ENCODE measurements at places on chromosomes 13 and 19.

DNA sequence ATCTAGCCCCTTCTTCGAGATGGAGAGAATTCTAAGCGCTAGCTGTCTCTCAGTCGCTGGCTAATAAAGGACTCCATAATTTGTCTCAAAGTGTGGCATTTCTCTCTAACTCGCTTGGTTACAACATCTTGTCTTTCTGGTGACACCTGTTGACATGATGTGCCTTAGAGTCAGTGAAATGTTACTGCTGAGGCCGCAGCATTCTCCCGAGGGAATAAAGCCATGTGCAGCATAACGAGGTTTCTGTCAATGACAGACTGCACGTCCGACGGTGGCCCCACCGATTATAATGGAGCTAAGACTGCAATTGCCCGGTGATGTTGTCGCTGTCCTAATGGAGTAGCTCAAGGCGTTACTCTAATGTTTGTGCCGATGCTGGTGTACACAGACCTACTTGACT is 20.3 kb upstream of the GPR32 start:
- no peak for DNase-seq

DNA sequence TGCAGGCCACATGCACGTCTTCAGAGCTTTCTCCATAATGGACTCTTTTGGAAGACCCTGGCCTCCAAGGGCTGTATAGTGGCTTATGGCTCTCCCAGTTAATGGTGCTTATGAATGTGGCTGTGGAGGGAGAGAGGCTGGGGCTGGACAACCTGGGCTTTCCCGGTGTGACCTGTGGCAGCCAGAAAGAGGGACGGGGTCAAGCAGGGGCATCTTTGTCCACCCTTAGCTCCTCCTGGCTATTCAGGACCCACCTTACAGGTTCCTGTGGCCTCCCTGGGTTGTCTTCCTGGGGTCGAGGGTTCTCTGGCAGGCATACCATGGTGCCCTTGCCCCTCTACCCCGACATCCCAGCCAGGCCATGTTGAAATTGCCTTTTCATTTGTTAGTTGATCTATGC is 75.6 kb downstream of the SIPA1L3 start:
- DNase-seq: no peak

GRCh38 chr13:114101358-114102130 is 30.9 kb downstream of the RASA3 start:
- DNase-seq: no peak

- DNase-seq: no peak
Measured at GRCh38 chr13:65585346-65585745, 1644.8 kb downstream of the PCDH9 start.

- no peak for DNase-seq
Measured at GRCh38 chr13:26050568-26051230, 1.1 kb downstream of the SHISA2 start.

GRCh38 chr19:48445256-48445605 is 552 bp upstream of the GRWD1 start:
- DNase-seq: no peak

GRCh38 chr13:67772807-67773453 is 542.8 kb upstream of the PCDH9 start:
- no peak for DNase-seq

DNA sequence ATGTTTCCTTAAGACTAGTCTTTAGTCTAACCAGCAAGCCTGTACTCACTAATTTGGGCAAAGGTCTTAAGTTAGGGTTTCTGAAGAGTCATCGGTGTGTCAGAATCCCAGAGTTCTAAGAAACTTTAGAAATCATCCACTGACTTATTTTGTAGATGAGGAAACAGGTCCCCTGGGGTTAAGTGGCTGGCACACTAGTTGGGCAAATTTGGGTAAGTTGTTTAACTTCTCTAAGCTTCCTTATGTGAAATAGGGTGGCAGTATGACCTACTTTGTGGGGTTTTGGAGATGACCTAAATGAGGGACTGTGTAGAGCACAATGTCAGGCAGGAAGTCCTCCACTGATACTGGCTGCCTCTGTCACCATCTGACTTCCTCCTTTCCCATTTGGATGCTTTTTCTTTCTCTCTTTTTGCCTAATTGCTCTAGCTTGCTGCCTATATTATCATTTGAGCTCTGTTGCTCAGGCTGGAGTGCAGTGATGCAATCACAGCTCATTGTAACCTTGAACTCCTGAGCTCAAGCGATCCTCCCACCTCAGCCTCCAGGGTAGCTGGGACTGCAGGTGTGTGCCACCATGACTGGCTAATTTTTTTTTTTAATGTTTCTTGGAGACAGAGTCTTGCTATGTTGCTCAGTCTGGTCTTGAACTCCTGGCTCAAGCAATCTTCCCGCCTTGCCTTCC is 2.3 kb downstream of the ADGRE3 start:
- no peak for DNase-seq

- DNase-seq: no peak
Measured at GRCh38 chr19:53466726-53467484, 628 bp upstream of the ZNF813 start.

GRCh38 chr19:48479686-48480085 is 10.5 kb downstream of the CYTH2 start:
- no peak for DNase-seq

GRCh38 chr13:22937241-22937640 is 243.5 kb upstream of the SGCG start:
- DNase-seq: no peak

GRCh38 chr13:50518781-50519201 is 324.7 kb downstream of the DLEU7 start:
- DNase-seq: no peak

- peak; percentile 32 for DNase-seq
Measured at GRCh38 chr19:47284324-47284899, 9.7 kb downstream of the INAFM1 start.

DNA sequence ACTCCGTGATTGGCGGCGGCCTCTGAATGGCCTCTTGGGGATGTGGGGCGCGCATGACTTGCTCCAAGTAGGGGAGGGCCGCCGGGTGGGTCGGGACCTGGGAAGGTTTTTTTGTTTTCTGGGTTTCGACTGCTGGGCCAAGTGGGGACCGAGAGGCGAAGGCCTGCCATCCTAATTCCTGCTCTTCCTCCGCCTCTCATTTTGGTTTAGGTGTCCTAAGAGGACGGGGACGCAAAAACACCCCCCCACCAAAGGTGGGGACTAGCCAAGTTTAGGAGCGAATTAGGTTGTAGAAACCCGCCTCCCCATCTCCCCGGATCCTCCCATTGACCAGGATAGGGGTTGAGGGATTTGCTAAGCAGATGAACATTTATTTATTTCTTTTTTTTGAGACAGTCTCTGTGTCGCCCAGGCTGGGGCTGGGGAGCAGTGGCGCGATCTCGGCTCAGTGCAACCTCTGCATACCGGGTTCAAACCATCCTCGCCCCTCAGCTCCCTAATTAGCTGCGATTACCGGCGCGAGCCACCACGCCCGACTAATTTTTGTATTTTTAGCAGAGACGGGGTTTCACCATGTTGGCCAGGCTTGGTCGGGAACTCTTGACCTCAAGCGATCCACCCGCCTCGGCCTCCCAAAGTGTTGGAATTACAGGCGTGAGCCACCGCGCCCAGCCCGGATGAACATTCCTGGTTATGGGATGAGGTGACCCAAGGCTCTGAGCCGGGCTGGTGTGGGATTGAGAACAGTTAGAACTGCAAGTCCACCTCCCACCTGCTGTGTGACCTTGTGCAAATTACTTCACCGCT is 838 bp downstream of the PPP2R1A start:
- no peak for DNase-seq

- no peak for DNase-seq
Measured at GRCh38 chr19:53553156-53553555, 15.2 kb downstream of the ZNF331 start.

DNA sequence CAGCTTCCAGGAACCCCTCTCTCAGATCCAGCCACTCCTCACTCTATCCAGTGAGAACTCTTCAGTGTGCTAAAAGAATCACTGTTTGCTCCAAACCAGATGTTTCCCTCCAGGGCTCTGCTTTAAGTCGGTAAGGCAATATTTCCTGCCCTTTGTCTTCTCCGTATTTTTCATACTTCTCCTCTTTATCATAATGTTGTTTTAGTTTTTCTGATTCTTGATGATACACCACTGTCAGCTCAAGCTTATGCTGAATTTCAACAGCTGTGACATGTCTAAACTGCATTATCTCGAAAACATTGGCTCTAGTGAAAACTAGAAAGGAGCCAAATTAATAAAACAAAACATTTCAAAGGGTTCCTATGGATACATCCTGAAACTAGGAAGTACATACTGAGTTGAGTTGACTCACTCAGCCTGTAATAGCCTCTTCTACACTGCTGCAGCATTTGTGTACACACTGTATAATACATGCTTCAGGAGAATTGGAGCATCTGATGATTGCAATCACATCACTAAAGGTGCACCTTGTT is 39.8 kb downstream of the GPR180 start:
- no peak for DNase-seq

DNA sequence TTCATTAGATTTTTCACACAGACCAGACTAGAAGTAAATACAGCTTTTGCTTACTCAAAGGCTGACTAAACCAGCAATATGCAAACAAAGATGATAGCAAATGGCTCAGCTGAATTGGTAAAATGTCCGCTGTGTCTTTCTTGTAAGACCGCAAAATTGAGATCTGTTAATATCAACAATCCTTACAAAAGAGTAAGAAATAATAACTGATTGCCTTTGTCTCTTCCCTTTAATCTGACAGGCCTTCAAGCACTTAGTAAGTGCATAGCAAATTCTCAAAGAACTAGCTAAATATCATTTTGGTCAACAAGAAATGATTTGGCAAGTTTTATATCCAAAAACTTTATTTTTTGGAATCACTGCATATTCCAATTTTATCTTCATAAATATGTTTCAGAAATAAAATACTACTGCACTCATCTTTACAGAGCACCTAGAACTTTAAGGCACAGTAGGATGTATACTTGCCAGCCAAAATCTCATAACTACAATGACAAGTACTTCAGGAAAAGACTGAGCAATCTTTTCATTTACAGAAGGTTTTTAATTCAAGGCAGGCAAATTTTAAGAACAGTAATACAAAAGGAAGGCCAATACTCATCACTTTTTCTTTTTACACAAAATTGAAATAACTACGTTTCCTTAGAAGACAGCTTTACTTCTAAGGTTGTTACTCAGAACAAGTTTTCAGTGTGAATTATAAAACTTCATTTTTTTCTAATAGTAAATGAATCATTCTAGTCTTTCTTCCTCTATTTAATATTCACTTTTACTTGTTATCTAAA is 1.1 kb downstream of the ELF1 start:
- no peak for DNase-seq

DNA sequence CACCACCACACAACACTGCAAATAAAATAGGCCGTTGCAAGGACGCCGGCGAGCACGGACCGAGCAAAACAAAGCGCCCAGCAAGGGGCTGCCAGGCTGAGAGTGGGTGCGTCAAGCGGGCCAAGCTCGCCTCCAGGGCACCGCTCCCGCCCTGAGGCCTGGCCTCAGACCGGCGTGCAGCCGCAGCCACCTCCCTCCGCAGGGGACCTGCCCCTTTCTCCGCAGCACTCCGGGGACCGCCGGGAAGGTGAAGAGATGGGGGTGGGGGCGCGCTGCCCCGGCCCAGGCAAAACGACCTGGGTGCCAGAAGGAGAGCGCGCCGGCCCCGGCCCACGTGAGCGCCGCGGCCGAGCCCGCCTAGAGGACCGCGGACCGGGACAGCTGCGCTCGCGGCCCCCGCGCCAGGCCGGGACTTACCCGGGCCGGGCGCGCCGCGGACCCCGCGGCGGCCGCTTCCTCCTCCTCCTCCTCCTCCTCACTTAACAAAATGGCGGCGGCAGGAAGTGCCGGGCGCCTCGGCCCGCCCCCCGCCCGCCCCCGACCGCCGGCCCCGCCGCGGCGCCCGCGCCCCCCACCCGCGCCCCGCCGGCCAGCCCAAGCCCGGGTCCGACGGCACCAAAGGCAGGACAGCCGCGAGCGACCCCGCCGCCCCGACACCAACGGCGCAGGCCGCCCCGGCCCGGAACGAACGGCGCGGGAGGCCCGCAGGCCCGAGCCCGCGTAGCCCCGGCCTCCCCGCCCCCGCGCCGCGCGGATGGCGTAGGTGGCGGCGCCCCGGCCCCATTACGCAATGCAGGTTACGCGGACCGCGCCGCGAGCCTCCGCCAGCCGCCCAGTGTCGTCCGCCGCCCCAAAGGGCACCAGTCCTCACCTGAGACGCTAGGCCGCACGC is 674 bp downstream of the BRD4 start:
- peak; percentile 52 for DNase-seq

DNA sequence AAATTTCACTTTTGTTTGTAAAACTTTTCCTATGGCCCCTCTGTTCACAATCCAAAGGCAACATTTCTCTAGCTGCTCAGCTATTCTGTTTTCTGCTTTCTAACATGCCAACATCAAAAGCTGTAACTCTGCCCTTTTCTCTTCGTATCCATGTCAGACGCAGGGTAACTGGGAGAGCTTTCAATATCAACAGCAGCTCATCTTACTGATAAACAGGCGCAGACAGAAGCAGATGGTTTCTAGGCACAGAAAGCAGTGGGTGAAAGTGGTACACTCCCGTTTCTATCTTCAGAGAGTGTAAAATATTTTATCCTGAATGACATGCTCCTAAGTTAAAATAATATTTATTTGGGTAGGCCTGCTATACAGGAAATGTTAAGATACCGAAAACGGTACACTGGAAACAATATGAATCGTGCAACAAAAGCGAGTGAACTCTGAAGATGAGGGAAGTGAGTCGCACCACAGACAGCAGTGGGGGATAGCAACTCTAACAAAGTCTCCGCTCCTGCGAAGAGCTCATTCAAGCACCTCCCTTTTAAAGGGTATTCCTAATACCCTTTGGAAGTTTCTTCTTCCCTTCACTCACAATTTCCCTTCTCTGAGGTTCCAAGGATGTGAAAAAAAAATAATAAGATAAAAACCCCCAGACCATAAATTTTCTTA is 798.3 kb downstream of the GPC5 start:
- no peak for DNase-seq

DNA sequence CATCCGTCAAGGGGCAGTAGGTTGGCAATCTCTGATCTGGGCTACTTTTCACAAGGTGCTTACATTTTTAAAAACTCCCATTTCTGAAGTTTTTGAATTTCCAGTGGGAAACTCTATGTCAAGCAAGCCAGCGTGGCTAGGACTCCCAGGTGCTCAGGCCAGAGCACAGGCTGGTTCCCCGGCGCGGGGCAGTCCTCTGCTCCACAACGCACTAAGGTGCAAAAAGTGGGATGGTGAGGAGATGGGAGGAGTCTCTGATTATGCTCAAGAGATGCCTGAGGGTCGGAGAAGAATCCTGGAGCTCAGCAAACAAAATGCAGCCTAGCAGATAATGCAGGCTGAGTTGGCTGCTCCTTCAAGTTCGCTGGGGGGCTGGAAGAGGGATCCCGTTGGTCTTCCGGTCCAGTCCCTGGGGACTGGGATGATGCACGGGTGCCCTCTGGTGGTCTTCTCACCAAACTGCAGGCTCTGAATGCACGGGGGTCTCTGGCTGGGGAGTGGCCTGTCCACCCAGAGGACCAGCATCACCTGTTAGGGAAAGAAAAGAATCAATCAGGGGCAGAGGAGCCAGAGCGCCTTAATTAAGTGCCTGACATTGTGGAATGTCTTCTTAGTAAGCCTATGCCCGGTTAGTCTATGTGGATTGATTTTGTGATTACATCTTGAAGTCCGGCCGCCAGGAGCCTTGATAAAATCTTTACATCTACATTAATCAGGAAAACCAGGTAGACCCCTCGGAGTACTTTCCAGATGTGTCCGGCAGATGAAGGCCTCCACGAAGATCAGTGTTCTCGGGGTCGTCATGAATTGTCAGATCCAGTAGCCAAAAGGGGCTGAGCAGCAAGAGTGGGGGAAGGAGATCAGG is 244.4 kb upstream of the MAB21L1 start:
- DNase-seq: no peak

GRCh38 chr13:48978942-48979601 is 3.4 kb downstream of the FNDC3A start:
- DNase-seq: no peak

Measured in effector memory CD4-positive, alpha-beta T cell (primary cell).